ENCODE measurements at places on chromosomes 7 and 10.

DNA sequence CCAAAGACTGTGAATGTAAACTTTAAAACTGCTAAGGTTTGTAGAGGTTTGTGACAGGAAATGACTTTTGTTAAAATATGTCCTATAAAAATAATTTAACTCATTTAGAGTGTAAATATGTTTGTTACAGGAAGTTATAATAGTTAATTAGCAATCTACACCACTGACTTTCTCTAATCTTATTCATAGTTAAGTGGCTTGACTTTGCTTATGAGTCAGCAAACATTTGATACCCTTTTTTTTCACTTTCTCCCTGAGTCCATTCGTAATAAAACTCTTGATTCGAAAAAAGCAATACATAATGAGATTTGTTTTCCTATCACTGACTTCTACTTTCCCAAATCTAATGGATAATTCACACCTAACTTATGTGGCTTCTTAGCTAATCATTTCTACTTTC, 317.7 kb upstream of the SEMA3C start:
- DNase-seq, result no peak

- no peak for DNase-seq
Observed at GRCh38 chr7:139763330-139763729, 14.5 kb downstream of the HIPK2 start.

DNA sequence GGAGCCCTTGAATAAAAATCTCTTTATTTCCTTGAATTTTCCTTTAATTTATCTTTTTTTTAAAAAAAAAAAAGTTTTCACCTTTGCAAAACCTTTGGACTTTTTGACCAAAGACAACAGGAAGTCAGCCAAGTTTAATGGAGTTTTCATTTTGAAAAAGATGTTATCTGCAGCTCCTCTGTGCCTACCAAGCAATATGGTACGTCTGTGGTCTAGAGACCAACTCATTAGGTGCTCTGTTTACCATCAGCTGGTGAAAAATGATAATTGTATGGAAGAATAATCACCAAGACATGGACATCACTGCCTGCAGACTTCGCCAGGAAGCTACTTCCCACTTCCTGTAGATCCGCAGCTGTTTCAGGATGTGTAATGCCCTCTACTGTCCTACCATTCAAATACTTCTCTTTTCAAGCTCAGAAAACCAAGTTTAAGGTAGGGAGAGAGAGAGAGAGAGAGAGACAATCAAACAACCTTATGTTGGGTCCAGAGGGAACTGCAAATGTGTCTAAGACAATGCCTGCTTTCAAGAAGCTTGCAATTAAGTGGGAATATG, 18.7 kb downstream of the PLXNA4 start:
- DNase-seq, result no peak

DNA sequence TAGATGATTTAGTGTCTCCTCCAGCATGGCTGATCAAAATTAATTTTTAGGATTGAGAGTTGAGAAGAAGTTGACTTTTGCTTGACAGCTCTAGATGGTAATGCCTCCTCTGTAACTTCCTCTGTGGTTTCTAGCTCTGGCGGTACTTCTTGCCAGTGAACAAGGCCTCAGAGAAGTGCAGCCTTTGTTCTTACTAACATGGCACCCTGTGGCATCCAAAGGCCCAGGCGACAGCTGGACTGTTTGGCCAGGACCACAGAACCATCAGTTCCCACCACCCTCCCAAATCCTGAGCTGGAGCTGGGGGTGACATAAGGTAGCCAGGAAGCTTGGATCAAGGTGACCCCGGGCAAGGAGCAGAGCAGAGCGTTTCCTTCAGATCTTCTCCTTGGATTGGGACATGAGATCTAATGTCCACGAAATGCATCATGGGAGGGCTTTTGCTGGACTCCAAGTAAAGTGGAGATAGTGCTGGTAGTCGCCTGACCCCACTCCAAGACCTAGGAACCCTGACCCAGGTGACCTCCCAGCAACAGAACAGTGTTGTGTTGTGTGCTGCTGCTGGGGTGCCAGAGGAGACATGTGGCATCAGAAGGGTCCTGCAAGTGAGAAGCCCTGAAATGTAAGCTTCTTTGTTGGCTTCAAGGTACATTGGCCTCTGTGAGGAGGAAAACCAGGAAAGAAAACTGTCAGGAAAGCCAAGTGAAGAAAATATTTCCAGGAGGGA, 41.8 kb downstream of the APBB1IP start:
- DNase-seq, result no peak

GRCh38 chr10:121088524-121088923, 237.4 kb downstream of the WDR11 start:
- no peak for DNase-seq

DNA sequence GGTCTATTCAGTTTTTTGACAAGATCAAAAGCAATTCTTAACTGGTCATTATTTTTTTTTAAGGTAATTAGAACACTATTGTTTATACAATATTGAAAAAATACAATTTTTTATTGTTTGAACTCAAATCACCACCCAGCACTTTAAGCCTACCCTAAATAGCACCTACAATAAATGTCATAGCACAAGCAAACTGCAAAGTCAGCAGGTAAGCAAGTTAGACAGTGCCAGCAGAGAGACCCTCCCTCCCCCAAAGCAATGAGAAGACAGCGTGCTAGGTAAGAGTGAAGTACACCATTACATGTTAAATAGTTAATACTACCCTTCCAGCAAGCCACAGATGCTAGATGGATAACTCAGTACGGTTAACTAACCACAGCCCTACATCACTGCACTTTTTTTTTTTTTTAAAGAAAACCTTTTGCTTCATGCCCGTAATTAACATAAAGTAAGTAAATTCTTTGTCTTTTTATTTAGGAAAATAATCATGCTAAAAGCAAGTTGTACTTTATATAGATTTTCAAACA, 120.0 kb downstream of the UBE2H start:
- DNase-seq, result no peak

DNA sequence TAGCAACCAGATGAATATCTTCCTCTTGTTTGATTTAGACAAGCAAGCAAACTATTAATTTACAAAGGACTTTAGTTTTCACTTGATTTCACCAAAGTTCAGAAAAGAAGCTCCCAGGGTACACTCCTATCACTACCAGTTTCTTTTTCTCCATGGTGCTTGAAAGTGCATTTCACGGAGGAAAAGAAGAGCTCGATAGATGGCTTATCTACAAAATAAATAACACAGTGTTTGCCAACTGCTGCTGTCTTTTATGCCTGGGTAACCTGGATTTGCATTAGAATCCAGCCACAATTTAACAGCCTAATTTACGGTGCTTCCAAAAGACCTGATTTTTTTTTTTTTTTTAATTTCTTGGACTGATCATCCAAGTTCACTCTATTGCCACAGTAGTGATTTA, 275.7 kb downstream of the GPR37 start:
- DNase-seq, result no peak

DNA sequence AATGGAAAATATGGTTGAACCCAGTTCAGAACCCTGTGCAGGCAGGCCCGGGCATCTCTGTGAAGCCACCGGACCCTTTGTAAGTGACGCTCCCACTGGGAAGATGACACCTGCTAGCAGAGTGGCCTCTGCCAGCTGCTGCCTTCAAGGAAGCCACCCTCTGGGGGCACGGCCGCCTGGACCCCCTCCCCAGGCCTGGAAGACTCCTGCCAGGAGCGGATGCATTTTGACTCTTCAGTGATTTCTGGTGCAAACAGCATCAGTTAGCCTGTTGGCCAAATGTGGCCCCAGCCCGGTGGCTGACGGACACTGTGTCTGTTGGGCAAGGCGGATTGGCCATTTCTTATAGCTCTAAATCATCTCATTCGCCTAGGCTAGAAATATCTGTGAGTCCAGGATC, 514.1 kb upstream of the FOXK1 start:
- no peak for DNase-seq

GRCh38 chr7:83934118-83934734, 260.4 kb downstream of the SEMA3A start:
- no peak for DNase-seq

DNA sequence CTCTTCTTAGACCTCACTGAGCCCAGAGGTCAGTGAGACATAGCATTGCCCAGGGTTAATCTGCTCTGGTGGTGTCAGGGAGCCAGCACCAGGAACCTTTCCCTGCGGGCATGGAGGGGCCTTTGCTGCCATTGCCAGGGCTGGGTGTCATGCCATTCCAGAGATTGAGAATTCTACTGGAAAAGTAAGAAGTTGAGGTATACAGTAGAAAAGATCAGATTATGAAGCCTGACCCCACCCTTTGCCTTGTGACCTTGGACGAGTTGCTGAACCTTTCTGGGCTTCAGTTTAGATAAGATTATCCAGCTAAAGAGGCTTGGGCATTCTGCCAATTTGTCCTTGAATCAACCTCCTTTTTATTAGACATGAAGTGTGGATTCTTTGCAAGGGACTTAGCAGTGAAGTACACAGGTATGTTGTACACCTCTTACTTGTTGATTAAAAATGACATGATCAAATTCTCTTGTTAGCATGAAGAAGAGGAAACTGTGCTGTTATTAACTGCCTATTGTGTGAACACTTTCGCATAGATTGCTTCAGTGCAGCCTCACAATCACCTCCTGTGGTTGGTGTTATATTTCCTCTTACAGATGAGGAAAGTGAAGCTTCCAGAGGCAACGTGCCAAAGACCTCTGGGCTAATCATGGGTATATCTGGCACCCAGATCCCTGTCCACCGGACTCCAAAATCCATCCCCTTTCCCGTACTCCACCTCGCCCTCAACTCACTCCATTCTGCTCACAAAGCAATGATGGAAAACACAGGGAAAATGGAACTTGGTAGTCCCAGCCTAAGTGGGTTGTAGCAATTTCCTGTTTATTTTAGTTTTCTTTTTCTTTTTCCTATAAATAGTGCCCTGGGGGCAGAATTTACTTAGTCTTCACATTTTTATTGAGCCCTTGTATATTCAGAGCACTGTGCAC, 151.3 kb downstream of the CAMK1D start:
- DNase-seq, result no peak

- DNase-seq, result no peak
Observed at GRCh38 chr10:84224411-84225028, 824 bp downstream of the LRIT2 start.
